ENCODE measurements at places on chromosomes 6 and 20. TPM values are rescaled to one million over a fixed set of nuclear protein-coding genes. Genes with fewer than 3 reads are reported as not detected.

GRCh38 chr20:34171640-34172039 is 59.6 kb upstream of the EIF2S2 start:
- DNase-seq, result no peak

GRCh38 chr6:152943260-152943897 is 39.5 kb downstream of the FBXO5 start:
- DNase-seq, result no peak

GRCh38 chr6:166029506-166029905 is 138.1 kb downstream of the TBXT start:
- DNase-seq, result no peak

DNA sequence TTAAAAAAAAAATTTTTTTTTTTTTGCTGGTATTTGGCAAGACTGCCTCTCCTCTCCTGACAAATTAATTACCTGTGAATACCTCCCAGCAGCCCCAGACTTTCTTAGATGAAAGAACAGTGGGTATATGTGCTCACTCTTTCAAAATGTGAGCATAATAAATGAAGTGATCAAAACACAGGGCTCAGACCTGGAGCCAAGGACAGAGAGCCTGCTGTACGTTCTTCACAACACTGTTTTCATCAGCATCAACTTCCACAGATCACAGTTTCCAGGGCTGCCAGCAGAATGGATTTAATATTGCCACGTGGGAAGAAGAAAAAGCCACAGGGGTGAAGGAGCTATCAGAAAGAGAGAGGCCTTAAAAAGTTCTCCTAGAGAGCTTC is 25.3 kb upstream of the NRSN1 start:
- no peak for DNase-seq

DNA sequence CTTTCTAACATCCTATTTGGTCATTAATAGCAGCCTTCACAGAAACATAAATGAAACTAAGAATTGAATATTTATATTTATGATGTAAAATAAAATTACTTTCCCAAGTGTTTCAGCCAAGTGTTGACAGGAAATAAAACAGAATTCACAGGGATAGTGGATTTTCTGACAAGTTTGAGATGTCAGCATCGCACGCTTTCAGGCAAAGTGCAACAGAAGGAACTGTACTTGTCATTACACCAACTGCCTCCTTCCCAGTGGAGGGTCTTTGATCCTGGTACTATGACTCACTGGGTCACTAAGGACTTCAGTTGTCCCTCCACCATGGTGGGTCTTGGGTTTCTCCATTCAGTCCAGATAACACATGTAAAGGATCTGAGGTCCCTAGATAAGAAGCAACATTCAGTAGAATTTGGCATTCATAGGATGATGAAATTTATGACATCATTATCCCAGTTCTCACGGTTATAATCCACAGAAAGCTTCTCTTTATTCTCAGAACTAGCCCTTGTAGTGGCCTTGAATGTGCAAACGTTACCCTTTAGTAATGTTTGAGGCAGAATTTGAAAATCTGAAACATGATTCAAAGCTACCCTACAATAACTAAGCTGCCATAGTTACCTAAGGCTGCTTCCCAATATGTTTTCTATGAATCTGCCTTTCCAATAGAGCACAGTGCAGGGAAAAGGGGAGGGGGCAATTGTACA is 3.8 kb upstream of the TNFAIP3 start:
- no peak for DNase-seq

The GNMT gene
- 0.54 TPM for total RNA-seq

The NKX2-4 gene
- total RNA-seq, result not detected

The HTR1E gene
- not detected for total RNA-seq

DNA sequence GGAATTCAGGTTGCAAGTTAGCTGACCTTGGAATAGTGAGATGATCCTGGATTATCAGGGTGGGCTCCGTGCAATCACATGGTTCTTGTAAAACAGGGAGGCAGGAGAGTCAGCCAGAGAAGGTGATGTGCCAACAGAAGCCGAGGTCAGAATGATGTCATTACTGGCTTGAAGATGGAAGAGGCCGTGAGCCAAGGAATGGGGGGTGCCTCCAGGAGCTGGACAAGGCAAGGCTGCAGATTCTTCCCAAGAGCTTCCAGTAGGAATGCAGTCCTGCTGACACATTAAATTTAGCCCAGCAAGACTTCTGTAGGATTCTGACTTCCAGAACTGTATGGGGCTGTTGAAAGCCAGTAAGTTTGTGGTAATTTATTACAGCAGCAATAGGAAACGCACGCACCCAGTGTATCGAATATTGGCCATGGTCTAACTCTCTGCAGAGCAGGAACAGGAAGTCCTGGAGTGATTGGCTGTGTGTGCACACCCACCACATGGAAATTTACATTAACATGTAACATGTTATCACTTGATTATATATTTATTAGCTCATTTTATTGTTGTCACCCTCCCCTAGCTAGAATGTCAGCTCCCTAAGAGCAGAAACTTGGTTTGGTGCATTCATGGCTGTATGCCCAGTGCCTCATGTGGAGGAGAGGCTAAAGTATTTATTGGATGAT is 19.1 kb downstream of the SLC24A3 start:
- no peak for DNase-seq

DNA sequence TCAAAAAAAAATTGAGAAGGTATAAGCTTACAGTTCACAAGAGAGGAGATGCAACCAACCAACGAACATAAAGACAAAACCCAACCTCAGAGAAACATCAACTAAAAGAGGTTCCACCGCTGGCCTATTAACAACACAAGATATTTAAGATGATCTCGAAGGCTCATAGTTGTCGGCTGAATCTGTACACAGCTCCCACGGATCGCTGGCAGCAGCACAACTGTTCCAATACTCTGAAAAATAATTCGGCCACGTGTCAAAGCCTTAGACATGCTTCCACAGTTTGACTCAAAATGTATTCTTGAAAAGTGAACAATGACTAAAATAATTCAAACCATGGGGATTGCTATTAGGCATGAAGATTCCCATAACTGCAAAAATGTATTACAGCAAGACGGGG is 13.7 kb downstream of the EXOC2 start:
- DNase-seq, result no peak

The SMOC2 gene
- not detected for total RNA-seq

- DNase-seq, result no peak
Observed at GRCh38 chr20:58627212-58628072, 23.6 kb upstream of the STX16 start.

- DNase-seq, result no peak
Observed at GRCh38 chr20:32664012-32664677, 9.6 kb downstream of the C20orf203 start.

The MDFI gene
- total RNA-seq, result not detected

GRCh38 chr20:3199206-3199605 is 5.3 kb downstream of the DDRGK1 start:
- no peak for DNase-seq

DNA sequence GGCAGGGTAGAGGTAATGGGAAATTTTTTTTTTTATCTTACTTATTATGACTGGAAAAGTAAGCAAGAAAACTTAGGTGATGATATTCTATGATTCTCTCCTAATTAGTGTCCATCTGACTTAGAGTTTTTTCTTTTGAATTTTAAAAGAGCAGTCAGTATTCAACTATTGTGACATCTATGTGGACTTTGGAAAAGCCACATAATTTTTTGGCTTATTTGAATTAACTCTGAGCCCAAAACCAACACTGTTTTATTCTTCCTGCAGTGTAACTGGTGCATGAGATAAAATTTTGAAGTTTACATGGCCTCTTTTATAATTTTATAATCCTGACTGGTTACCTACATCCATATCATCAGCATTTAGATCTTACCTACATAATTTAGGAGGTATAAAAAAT is 619.7 kb downstream of the EPM2A start:
- no peak for DNase-seq

DNA sequence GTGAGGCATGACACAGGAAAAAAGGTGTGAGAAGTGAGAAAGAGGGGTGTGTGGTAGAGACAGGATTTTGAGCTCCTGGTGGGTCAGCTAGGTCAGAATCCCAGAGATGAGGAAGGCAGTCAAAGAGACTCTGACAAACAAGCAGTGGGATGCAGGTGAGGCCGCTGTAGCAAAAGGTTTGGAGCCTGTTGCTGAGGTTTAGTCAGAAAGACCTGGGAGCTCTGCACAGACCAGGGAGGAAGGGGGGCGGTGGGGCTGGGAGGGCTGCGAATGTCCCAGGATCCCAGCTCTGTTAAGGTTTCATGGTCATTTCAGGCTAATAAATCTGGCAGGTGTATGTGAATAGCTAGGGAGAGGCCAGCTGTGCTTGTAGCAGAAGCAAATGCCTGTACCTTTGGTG is 373.9 kb upstream of the SYNCRIP start:
- no peak for DNase-seq

The ANKRD66 gene
- total RNA-seq, result not detected

The HDAC2 gene
- 89.7 TPM for total RNA-seq

DNA sequence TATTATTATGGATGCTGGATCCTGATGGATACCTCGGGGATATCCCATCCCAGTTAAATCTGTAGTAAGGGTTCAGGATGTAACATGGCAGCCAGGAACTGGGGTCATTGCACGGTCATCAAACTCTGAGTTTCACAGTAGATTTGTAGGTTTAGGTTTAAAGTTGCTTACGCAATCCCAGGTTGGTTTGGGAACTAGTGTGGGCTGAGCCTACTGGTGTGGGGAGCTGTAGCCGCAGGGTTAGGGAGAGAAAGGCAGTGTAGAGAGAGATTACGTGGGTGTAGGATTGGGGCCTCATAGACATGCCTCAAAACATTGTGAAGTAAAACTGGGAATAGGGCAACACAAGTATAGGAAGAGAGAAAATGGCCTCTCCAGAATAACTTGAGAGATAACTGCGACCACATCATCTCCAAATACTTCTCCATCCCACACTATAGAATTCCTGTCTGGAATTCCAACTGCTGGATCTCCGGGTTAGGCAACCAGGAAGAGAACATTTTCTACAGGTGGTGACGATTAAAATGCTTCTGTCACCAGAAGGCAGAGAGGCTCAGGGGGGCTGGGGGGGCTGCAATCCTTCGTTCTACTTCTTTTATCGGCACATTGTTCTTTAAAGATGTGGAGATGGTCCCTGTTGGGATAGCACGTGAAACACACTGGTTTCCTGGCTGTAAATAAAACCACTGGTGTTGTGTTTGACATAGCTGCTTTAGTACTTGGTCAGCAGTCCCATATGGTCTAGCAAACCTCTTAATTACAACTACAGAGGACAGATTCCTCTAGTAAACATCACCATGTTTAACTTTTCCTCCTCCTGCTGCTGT is 44.9 kb upstream of the TMEM170B start:
- no peak for DNase-seq

- no peak for DNase-seq
Observed at GRCh38 chr20:45467861-45468260, 1.7 kb upstream of the WFDC2 start.

The FAM217A gene
- not detected for total RNA-seq

GRCh38 chr6:161568885-161569456 is 295.1 kb upstream of the AGPAT4 start:
- DNase-seq, result no peak

The LAMA4 gene
- not detected for total RNA-seq

DNA sequence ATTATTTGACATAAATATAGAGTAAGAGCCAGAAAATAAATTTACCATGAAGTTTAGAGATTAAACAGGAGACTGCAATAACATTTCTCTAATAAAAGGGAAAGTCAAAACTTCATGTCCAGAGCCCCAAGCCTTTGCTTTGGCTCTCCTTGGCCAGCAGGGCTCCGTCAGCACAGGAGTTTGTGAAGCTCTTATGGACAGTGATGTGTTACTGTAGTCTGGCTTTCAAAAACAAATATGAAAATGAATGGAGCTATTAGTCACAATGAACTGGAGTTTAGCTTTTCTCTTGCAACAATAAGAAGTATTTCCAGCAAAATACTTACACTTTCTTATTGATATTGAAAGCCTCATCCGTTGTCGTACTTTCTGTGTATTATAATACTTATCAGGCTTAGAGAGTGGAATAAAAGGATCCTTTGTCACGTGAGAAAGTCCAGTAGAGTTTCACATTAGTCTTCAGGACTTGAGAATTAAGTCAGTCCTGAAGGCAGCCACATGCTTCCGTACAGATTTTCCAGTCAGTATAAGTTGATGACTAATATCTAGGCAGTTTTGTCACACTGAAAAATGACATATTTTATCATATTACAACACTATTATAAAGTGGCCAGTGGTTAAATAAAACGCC is 117.0 kb upstream of the PRL start:
- DNase-seq, result no peak

GRCh38 chr6:113522376-113522775 is 334.8 kb upstream of the MARCKS start:
- DNase-seq, result no peak

The NRSN1 gene
- total RNA-seq, result not detected

DNA sequence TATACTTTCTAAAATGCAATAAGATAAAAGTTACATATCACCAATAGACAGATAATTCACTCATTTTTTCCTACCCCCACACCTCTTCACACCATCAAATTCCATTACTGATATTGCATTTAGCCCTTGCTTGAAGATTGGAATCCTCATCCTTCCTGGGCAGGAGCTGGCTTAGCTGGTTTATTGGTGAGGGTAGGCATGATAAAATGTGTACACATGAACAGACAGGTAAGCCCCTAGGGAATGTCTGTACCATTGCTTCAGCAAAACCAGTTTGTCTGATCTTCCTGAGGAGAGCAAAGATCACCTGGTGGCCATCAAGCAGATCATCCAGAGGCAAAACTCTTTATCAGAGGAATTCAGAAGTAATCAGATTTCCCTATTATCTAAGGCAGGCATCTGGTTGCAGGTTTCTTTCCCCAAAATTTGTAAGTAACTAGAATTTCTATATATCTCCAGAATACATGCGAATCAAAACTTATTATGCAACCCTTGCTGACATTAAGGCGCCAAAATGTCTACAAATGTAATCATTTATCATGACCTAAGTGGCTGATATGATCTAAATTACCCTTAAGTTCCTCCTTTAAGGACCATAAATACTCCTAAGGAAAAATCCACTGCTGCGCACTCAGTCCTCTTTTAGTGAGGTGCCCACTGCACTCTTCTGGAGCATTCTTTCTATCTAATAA is 6.6 kb upstream of the FABP7 start:
- DNase-seq, result no peak

GRCh38 chr6:105437236-105437635 is 34.4 kb upstream of the PREP start:
- no peak for DNase-seq

GRCh38 chr6:160418370-160418769 is 70.2 kb downstream of the SLC22A3 start:
- DNase-seq, result no peak

GRCh38 chr6:157278171-157278570 is 45.1 kb downstream of the TMEM242 start:
- no peak for DNase-seq

The SLC17A3 gene
- total RNA-seq, result 1.6 TPM

- no peak for DNase-seq
Observed at GRCh38 chr6:54992789-54993188, 146.2 kb downstream of the FAM83B start.

The TRIM10 gene
- not detected for total RNA-seq

DNA sequence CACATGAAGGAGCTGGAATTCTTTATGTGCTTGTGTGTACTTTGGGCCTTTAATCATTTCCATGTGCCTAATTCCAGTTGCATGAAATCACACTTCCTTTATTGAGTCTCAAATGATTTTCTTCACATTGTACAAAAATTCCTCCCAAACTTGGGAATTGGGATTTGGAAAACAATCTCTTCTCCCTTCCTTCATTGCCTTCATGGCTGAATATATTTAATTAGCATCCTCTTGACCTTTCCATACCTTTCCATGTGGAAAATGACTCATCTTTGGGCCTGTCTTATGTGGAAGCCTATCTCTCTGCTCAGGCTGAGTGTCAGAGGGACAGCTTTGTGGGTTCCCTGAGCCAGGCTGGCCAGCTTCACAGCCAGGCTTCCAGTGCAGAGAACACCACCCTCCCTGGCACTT is 33.0 kb upstream of the CDH4 start:
- DNase-seq, result no peak

The COL9A3 gene
- total RNA-seq, result not detected

All from activated naive CD4-positive, alpha-beta T cell treated with anti-CD3 and anti-CD28 coated beads, Interleukin-2, amount 50 U/mL, for 72 hours (primary cell).